ENCODE measurements at places on chromosomes 2 and 18. TPM values are rescaled to one million over a fixed set of nuclear protein-coding genes. Genes with fewer than 3 reads are reported as not detected.
A peak's percentile ranks its signal among the peaks of the same experiment; 100 is the strongest.

DNA sequence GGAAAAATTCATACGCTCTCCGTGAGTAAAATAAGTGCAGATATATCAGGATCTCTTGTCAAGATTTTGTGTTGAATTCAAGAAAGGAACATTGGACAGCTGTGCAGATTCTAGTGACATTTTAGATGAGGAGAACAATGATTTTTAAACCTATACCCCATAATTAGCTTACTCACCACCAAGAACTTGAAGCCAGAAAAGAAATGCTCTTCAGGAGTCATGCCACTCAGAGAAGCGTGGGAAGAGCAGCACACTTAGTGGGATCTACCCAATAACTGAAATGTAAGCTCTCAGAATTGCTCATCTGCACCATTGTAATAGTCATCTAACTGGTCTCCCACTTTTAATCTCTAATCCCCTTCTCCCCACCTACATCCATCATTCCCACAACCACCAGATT is 9.2 kb upstream of the ERMN start:
- no peak overlapping the region for H3K4me3 ChIP-seq
- no peak for DNase-seq
- no peak overlapping the region for H3K27ac ChIP-seq

DNA sequence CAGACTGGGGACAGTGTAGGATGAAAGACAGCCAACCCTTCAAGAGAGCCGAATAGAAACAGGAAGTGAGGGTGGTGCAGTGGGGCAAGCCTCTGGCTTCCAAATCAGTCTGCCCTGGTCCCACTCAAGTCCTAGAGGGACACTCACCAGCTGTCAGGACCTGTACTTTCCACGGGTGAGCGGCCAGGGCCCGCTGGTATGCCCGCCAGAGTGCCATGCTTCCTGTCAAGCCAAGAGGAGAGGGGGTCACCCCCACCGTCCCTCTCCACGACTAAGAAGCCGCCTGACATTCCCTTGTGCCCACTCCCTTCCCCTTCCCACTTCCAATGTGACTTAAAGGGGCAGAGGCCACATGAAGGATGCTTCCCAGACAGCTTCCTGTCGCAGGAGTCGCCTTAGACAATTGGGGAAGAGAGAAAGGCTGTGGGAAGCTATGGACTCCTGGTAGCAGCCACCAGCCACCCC is 564 bp downstream of the MPV17 start:
- H3K36me3 ChIP-seq, result peaks cover 20% of the 10 kb centered on the region
- H3K27me3 ChIP-seq, result no peaks in the 10 kb centered on the region
- peak overlapping the region; percentile 92 for H3K4me3 ChIP-seq
- peaks cover 20% of the 10 kb centered on the region for H3K4me1 ChIP-seq

DNA sequence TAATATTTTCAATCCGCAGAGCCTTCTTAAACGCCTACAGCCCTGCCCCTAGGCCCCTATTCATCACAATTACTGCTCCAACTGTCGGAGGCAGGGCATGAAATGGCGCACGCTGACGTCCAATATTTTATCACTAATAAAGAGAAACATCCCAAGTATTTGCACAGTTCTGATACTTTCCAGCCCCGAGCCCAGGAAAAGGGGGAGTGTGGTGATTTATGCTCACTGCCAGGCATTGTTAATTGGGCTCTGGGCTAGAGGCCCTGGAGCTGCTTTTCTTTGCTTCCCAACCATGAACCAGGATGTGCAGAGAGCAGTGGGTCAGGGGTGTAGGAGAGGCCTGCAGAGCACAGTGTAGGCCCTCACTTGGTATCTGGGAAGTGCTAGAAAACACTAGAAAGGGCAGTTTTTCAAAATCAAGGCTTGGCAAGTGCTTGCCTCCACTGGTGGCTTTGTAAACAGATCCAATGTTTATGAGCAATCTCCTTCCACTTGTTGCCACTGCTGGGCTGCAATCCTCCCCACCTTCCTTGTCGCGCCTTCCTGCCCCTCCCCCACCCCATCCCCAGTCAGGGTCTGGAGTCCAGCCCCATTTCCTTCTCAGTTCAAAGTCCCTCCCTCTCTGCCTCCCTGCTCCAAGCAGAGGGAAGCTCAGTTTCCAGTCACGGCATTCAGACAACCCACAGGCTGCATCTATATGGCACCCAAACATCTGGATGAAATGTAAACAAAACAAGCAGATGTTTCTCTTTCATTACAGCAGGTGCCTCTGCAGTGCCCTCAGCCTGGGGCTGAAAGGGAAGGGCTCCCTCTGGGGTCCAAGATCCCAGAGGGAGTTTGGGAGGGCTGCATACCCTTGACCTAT is 83.9 kb upstream of the PKDCC start:
- H3K4me1 ChIP-seq, result peaks cover 35% of the 10 kb centered on the region
- H3K36me3 ChIP-seq, result no peaks in the 10 kb centered on the region
- H3K27ac ChIP-seq, result peak overlapping the region; percentile 41
- DNase-seq, result no peak
- no peak overlapping the region for H3K4me3 ChIP-seq

DNA sequence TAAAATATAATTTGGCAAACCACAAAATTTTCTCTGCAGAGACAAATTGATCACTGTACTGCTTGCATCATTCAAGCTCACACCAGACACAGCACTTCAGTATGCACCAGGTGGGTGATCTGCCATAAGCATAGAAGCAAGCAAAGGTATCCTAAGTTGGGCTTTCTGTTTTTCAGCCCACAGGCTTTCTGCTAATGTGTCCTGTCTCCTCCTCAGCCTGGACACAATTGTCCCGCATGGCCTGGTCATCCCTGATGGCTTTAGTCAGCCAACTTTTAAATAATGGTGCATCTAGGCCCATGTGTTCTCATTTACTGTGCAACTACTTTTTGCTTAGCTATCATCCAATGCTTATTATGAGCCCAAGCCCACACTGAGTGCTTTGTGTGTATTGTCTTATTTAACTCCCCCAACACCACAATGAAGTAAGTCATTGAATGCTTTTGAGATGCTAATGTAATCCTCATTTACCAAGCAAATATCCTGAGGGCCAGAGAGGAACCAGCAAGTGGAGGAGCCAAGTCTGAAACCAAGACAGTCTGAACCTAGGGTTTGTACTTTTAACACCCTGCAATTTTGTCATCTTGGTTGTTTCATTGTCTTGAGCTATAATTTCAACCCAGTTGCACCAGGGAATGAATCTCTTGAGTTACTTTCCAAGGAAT is 111.2 kb upstream of the SETBP1 start:
- H3K4me3 ChIP-seq, result no peak overlapping the region
- no peak overlapping the region for H3K27ac ChIP-seq
- no peaks in the 10 kb centered on the region for H3K27me3 ChIP-seq
- H3K36me3 ChIP-seq, result no peaks in the 10 kb centered on the region

DNA sequence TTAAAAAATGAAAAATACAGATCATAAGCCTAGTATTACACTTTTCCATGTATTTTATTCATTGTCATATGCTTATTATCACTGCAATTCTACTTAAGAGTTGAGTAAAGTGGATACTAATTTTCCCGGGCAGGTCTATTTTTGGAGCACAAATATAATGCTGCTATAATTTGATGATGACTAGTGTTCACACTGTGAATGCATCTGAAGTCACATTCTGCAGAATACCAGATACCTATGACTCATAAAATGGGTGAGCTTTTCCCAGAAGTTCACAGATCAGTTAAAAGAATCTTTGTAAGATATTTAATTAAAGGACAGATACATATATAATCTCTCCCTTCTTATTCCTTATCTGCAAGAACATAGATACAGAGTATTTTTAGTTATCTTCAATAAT is 79.8 kb upstream of the MC4R start:
- DNase-seq, result no peak
- no peaks in the 10 kb centered on the region for H3K4me1 ChIP-seq
- H3K36me3 ChIP-seq, result no peaks in the 10 kb centered on the region
- no peak overlapping the region for H3K27ac ChIP-seq

The SP100 gene
- 162 TPM for total RNA-seq

The PRSS56 gene
- not detected for total RNA-seq

The SULT1C4 gene
- 10.6 TPM for total RNA-seq

GRCh38 chr18:24790347-24790746 is 329.9 kb downstream of the HRH4 start:
- H3K4me1 ChIP-seq, result no peaks in the 10 kb centered on the region
- H3K27me3 ChIP-seq, result no peaks in the 10 kb centered on the region
- H3K36me3 ChIP-seq, result no peaks in the 10 kb centered on the region
- no peak for DNase-seq

DNA sequence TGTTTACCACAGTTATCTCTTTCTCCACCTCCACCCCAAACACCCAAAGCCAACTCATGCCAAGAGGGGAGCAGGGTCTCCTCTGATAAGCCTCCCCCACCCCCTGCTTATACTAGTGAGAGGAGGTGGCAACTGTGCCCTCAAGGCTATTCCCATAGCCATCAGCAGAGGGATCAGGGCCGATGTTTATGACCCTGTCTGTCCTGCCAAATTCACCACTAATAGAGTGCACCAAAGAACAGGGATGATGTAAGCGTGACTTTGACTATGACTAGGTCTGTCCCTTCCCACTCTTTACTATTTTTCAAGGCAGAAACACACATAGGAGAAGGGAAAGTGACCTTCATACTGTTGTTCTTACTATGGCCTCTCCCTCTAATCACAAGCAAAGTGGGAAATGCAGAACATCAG is 74.6 kb downstream of the CLHC1 start:
- H3K27me3 ChIP-seq, result no peaks in the 10 kb centered on the region
- peaks cover 100% of the 10 kb centered on the region for H3K4me1 ChIP-seq
- peak overlapping the region; percentile 34 for H3K27ac ChIP-seq
- H3K36me3 ChIP-seq, result no peaks in the 10 kb centered on the region
- no peak overlapping the region for H3K4me3 ChIP-seq

The REG3G gene
- not detected for total RNA-seq

- peak overlapping the region; percentile 66 for H3K27ac ChIP-seq
- H3K36me3 ChIP-seq, result no peaks in the 10 kb centered on the region
- DNase-seq, result no peak
- no peaks in the 10 kb centered on the region for H3K27me3 ChIP-seq
- peaks cover 50% of the 10 kb centered on the region for H3K4me1 ChIP-seq
These were observed 34.5 kb downstream of the INSIG2 start for GRCh38 chr2:118122594-118123281.

DNA sequence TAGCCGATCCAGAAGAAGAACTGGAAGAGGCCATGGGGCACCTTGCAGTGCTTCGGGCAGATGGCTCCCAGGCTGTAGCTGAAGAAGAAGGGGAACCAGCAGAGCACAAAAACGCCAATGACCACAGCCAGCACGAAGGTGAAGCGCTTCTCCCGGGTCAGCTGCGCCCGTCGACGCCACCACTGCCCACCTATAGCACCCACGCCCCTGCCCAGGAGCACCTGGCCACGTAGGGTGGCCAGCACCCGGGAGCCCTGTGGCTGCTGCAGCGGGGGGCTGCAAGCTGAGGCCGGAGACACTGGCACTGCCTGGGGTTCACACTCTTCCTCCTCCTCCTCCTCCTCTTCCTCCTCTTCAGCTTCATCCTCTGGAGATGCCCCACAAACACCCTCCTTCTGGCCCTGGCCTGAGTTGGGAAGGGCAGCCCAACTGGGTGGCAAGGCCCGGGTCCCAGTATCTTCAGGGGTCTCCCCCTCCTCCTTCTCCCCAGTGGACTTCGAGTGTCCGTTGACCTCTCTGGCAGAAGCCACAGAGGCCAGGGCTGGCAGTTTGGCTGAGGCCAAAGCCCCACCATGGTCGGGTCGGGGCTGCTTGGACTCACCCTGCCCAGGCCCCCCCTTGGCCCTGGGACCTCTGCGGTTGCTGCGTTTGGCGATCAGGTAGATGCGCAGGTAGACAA is 1.3 kb downstream of the ADRA2B start:
- H3K4me1 ChIP-seq, result peaks cover 13% of the 10 kb centered on the region
- no peak overlapping the region for H3K27ac ChIP-seq
- H3K4me3 ChIP-seq, result no peak overlapping the region
- no peaks in the 10 kb centered on the region for H3K36me3 ChIP-seq
- peaks cover 41% of the 10 kb centered on the region for H3K27me3 ChIP-seq

DNA sequence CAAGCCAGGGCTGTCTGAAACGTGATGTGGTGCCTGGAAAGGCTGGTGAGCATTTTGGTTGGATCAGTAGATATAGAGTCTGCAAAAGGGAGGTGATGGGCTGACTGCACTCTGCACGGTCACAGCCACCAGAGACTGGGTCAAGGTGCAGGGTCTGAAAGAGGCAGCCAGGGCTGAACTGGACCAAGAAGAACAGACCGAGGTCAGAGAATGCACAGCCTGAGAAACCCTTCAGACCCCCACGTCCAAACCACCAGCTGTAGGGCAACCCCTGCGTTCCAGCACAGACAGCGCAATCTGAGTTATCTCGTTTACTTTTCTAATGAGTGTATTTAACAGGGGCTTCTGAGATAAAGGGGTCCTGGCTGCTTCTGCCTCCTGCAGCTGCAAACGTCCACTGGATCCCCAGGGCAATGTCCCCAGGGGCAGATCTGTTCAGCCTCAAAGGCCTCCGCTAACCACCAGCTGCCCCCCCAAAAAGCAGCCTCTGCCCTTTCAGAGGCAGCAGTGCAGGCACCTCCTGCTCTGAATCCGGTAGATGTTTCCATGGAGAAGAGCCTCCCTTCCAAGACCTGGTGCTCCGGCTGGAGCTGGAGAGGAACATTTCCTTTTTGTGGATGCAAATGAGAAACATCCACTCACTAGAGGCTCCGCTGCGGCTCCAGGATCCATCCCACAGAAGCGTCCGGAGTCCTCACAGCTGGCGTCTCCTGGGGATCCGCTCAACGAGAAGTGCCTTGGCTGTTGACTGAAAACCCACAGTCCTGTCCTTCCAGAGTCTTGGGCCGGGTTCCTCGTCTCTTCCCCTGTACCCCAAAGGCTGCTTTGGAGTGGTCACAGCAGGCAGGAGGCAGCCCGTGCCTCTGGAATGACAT is 970 bp upstream of the KCNG2 start:
- H3K27me3 ChIP-seq, result peaks cover 62% of the 10 kb centered on the region
- H3K4me1 ChIP-seq, result peaks cover 23% of the 10 kb centered on the region

GRCh38 chr18:23133860-23134779 is 1.2 kb upstream of the CABLES1 start:
- H3K27ac ChIP-seq, result peak overlapping the region; percentile 84
- H3K27me3 ChIP-seq, result peaks cover 16% of the 10 kb centered on the region
- DNase-seq, result peak; percentile 63
- no peaks in the 10 kb centered on the region for H3K36me3 ChIP-seq

The NPHP1 gene
- 6.8 TPM for total RNA-seq

GRCh38 chr2:98772536-98772935 is 41.6 kb upstream of the MGAT4A start:
- peak overlapping the region; percentile 25 for H3K4me3 ChIP-seq
- H3K36me3 ChIP-seq, result no peaks in the 10 kb centered on the region
- peak overlapping the region; percentile 62 for H3K27ac ChIP-seq
- H3K4me1 ChIP-seq, result peaks cover 49% of the 10 kb centered on the region

The SULT1C2 gene
- 1.2 TPM for total RNA-seq

DNA sequence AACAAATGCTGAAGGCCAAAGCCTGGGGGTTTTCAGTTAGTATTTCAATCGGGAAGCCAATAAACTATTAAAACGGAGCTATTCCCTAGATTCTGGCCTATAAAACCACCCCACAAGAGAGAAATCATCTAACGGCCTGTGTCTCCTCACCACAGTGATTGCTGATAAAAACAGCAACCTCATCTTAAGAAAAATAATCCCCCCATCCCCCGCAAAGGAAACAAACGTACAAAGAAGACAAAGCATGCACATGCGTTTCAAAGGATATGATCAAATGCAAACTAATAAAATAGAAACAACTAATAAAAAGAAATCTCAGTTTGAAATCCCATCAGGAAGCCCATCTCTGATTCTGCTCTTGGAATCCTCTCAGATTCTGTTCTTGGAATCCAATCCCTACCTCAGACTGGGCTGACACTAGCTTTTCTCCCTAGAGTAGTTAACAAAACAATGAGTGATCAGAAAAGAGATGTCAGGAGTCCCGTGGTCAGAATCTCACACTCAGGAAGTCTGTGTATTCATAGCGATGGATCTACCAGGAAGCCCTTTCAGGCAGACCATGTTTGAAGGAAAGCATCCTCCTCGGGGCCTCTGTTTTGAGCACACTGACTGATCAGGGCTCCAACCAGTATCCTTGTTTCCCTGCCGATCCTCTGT is 150.7 kb downstream of the THADA start:
- no peak overlapping the region for H3K27ac ChIP-seq
- no peak overlapping the region for H3K4me3 ChIP-seq
- no peak for DNase-seq
- no peaks in the 10 kb centered on the region for H3K36me3 ChIP-seq
